ENCODE measurements at places on chromosomes 6 and 20.

- no peak for DNase-seq
Observed at GRCh38 chr20:57013741-57014140, 252.7 kb downstream of the BMP7 start.

- DNase-seq = no peak
Observed at GRCh38 chr6:34858681-34859080, 29.2 kb downstream of the TAF11 start.

DNA sequence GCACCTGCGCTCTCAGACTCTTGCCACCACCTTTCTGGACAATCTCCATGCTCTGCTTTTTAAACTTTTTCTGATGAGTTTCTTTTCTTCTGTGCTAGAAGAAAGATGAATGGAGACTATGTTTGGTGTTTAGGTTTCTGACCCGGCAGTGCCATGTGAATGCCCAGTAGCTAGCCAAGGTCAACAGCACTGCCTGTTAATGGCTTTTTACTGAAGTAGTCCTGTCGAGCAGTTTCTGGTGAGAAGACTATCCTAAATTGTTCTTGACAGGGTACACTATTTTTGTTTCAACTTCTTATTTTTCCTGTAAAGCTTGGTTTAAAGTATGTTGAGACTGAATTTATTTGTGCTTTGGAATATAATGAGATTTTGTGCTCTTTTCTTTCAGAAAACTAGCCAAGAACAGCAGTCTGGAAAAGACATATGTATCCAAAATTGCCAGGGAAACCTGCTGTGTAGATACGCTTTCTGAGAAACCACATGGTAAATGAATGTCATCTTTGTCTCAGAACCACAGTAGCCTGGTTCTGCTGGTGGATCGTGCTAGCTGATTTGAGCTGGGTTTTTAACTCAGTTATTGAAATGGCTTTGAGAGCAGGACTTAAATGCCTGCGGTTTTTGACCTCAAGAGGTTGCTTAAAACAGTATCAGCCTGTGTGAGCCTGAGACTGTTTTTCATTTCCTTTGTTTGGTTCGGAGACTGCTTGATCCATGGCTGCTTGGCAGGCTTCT, 48.1 kb downstream of the KCNS1 start:
- DNase-seq = no peak

DNA sequence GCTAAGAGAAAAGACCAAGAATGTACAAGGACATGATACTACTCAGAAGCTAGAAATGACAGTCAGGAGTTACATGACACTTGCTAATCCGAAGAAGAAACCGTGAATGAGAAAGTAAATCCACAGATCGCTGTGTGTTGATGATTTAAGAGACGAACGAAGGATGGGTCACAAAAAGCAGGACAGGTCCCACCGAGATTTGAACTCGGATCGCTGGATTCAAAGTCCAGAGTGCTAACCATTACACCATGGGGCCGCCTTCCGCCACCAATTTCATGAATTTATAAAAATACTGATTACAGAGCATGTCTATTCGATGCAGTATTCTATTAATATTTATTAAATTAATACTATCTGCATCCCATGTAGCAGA, 54.0 kb upstream of the BTN3A2 start:
- no peak for DNase-seq

GRCh38 chr6:142167486-142167885, 20.4 kb downstream of the VTA1 start:
- DNase-seq = no peak

DNA sequence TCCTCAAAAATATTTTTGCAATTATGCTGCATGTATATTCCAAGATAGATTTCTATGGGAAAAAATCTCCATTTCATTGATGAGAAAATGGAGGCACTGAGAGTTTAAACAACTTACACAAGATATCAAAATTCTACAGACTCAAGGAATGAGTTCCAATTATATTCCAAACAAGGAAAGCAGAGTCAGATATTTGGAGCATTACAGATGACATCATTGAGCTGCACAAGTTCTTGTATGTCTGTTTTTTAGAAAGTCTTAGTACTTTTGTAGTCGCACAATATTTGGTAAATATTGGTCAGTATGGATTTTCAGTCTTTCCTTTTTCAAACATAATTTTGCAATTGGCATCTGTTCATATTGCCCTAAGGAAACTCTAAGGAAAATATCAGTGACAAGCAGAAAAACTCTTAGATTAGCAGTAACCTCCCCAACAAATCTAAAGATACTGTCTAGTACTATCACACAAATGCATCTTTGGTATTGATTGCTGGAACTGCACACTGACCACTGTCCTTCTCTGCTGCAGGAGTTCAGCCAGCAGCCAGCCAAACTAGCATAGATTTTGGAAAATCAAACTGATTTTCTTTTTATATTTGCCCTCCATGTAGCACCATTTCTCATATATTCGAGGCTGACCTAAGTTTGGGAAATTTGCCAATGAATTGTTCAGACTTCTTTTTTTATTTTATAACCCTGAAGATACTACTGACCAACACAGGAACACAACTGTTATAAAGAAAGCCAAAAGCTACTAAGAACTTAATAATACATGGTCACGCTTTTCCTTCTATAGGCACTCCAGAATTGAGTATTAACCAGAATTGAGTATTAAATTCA, 51.7 kb upstream of the TBX18 start:
- no peak for DNase-seq

Data from substantia nigra (tissue), 51 donors.